Activated naive CD4-positive, alpha-beta T cell treated with anti-CD3 and anti-CD28 coated beads, Interleukin-2, amount 50 U/mL, for 72 hours (primary cell): ENCODE measurements at places on chromosomes 7 and 10.

DNA sequence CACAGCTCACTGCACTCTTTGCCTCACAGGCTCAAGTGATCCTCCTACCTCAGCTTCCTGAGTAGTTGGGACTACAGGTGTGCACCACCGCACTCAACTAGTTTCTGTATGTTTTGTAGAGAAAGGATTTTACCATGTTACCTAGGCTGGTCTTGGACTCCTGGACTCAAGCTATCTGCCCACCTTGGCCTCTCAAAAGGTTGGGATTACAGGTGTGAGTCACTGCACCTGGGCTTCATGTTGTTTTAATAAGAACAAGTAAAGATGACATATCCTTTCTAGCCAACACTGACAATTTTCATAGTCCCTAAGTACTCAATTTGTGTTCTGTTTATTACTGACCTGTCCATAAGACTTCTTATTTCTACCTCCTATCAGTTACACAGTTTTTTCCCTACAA is 16.8 kb downstream of the SEMA3C start:
- DNase-seq = no peak

DNA sequence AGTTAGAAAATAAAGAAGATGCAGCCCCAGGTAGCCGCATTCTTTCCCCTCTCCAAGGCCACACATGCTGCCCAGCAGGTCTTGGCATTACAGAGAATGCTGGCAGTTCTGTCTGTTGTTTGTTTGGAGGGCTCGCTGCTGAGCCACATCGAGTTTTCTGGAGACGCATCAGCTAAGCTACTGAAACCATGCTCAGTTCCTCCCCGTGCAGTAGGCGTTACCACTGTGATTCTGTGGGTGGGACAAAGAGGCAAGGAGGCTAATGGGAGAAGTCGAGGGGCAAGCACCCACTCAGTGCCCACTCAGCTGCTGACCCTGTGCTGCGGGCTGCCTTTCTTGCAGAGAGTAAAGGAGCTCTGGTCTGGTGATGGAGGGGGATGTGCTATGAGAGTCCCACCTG is 15.5 kb upstream of the GTPBP4 start:
- DNase-seq = no peak

DNA sequence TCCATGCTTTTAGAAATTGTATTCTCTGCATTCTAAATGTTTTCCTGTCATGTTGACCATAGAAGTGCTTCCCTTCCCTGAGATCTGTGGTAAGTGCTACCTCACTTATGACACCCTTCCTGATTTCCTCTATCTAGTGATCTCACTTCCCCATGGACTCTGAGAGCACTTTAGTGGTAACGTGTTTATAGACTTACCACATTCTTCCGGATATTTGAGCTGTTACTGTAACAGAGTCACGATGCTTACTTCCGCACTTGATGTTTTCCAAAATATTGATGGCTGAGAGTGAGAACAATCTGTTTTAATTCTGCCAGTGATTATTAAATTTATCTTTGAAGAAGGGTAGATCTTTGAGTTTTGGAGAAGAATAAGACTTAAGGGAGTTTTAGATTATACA is 60.1 kb upstream of the NAMPT start:
- DNase-seq = no peak

DNA sequence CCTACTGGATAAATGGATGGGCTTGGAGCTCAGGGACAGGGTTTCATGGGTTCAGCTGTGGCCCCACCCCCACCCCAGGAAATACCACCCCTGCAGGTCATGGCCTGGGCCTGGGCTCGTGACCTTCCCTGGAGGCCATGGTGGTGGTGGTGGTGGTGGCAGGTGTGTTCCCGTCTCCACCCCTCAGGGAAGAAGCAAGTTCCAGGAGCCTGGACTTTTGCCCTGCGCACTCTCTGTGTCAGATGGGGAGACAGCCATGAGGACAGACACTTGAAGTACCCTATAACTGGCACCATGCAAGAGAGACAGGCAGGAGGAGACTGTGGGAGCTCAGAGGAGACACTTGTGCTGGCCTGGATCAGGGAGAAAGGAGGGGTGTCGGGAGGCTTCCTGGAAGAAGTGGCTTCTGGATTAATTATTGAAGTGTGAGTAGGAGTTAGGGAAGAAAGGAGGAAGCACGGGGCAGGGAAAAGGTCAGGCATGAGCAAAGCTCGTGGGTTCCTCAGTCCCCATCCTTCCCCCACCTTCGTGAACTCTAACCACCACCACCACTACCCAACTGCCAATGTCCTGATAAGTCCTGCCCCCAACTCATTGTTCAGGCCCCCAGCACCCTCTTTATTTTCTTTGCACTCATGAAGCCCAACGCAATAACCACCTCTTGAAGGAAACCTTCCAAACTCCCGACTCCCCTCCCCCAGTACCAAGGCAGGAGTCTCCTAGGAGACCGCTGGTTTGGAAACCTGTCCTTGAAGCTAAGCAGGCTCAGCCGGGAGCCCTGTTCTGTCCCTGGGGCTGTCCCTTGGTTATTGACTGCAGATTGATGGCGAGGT is 8.9 kb downstream of the SH2B2 start:
- DNase-seq = no peak

- DNase-seq = no peak
These were observed 556.8 kb upstream of the GALNT17 start for GRCh38 chr7:70574970-70575799.

DNA sequence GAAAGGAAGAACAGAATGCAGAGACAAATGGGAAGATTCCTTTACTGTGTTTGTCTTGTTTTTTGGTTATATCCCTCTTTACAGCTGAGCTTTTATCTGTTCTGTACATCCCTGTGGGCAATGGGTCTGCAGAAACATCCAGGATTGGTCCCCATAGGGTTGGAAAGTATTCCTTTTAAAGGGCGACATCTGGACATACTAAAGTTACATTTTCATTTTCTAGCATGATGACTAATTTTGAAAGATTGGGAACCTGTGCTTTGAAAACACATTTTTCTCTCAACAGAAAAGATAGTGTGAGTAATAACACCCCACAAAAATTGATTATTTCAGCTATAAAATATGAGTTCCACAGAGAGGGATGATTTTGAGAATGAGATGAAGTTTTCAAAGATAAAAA is 435.8 kb downstream of the GPAM start:
- no peak for DNase-seq

DNA sequence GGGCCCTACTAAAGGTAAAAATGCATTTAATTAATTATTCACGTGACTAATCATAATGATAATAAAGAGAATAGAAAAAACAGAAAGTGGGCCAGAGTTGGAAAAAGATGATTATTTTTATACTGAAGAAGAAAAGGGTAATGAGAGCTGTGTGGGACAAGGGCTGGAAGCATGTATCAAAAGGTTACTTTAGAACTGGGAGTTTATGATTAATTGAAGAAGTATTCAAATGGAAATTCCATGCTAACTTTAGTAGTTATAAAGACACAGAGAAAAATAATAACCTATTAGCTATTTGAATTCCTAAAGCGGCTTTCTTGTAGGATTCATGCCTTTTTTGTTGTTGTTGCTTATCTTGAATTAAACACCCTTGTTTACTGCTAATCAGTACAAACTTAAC is 49.9 kb downstream of the MKX start:
- DNase-seq = no peak

GRCh38 chr7:149759093-149759860 is 14.1 kb downstream of the ZNF467 start:
- no peak for DNase-seq

DNA sequence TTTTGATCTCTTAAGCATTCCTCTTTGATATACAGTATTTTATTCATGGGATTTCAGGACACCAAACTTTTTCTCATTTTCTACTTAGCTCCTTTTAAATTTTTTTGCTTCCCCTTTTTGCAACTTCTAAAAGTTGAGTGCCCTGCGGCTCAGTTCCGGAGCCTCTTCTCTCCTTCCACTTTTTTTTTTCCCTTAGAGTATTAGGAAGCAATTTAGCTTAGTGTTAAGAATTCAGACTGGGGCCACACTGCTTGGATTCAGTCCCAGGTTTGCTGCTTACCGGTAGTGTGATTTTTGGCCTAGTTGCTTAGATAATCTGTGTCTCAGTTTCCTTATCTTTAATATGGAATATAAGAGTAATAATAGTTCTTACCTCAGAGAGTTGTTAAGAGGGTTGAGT is 3.4 kb downstream of the STAM start:
- no peak for DNase-seq

- DNase-seq = no peak
These were observed 67.2 kb upstream of the POT1 start for GRCh38 chr7:124996778-124997177.

GRCh38 chr7:108049962-108050361 is 47.0 kb upstream of the LAMB1 start:
- DNase-seq = no peak

GRCh38 chr10:22389856-22390589 is 44.7 kb downstream of the SPAG6 start:
- DNase-seq = no peak

DNA sequence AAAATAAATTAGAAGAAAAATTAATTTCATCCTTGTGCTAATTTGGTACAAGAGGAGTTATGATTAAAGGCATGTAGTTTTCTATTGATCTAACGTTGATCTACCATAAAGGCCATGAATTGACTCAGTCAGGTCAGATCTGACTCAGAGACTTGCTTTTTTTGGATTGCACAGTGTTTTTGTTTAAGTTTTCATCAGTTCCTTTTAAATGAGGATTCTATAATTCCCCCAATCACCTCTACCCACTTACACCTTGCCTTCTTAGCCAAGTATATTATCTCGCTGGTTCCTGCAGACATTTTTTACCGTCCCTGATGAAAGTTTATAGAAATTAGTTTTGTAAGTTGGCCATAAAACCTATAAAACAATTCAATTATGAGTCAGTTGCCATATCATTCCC is 132.4 kb upstream of the PALS2 start:
- no peak for DNase-seq

DNA sequence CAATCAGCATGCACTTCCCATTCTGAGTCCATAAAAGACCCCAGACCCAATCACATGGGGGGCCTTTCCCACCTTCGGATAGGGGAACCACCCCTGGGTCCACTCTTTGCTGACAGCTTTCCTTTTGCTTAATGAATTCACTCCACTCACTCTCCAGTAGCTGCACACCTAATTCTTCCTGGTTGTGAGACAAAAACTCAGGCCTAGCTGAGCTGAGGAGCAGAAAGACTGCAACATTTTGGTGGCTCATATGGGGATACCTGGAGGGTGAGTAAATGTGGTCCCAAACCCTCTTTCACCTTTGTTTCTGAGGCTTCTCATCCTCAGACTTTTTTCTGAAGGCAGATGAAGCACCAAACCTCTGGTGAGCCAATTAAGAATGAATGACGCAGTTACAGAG is 138.1 kb downstream of the WDR11 start:
- no peak for DNase-seq

DNA sequence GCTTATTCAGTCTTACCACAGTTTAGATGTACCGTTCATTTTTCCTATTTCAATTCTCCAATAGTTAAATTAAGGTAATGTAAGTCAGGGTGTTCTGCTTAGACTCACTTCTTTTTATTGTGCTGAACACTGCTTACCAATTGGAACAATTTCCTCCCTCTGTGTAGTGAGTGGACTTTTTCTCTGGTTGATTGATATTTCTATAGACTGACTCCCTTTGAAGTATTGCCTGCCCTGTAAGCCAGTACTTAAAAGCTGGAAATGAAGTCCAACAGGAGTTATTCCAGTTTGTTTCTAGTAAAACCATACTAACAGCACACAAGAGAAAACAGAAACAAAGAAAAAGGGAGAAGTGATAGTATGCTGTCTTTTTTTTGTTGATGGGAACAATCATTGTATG is 1674.9 kb downstream of the REEP3 start:
- DNase-seq = no peak

GRCh38 chr7:144780071-144780608 is 55.7 kb downstream of the TPK1 start:
- DNase-seq = no peak

DNA sequence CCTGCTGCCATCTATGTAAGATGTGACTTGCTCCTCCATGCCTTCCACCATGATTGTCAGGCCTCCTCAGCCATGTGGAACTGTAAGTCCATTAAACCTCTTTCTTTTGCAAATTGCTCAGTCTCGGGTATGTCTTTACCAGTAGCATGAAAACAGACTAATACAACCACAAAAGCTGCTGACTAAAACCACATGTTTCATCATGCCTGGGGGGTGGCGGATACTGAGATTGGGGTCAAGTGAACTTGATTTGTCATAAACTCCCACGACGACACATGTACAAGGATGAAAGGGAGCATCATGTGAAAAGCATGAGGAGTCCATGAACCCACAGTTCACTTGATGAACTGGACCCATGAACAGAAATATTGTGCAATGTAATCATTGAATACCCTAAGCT is 134.9 kb upstream of the ANK3 start:
- DNase-seq = no peak

DNA sequence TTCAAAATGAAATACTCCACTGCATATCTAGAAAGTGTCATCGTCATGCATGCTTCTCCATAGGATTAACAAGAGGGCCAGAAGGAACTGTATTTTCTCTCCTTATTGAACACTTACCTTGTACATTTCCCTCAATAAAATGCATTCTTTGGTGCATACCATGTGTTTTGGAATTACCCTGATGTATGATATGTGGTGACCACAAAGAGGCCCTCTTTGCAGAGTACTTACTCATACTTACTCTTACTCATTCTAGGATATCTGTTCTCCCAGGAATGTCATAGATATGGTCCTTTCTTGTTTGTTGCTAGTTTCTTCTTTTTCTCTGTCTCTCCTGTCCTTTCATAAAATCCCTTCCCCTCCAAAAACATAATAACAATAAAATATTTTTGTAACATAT is 1087.1 kb upstream of the POT1 start:
- DNase-seq = no peak

DNA sequence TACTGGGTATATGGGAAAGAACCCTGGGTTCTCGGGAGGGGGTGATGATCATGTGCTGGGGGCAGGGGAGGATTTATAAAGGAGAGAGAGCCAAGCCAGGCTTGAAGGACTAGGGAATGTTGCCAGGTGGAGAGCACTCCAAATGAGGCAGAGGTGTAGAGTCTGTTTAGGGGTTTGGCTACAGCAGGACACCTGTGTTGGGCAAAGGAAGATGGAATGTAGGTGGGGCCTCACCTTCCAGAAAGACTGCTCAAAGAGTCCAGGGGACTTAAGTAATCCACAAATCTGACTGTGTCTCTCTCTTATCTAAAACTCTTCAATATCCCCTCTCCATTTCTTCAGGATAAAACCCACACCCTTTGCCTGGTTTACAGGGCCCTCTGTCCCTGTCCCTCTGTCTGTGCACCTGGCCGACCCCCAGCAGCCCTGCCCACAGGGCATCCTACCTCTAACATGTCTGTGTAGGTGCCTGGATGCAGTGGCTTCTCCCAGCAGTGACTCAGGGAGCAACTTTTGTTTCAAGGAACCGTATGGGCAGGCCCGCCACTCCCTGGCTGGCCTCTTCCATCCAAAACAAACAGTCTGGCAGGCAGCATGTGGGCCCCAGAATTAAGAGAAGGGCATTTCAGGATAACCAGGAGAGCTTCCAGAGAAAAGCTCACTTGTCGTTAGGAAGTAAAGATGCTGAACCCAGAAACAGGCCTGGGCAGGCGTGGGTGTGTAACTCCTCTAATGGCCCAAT is 10.6 kb upstream of the PLEKHA1 start:
- no peak for DNase-seq

GRCh38 chr10:86263907-86264306 is 102.7 kb downstream of the GRID1 start:
- no peak for DNase-seq

- no peak for DNase-seq
These were observed 639.3 kb upstream of the GALNT17 start for GRCh38 chr7:70492625-70493024.

GRCh38 chr10:2917926-2918325 is 149.4 kb upstream of the PFKP start:
- DNase-seq = no peak

GRCh38 chr10:104608091-104608828 is 32.8 kb upstream of the SORCS3 start:
- DNase-seq = no peak

- no peak for DNase-seq
These were observed 651 bp downstream of the AFAP1L2 start for GRCh38 chr10:114403541-114404161.
